Subcutaneous preadipocyte (primary cell): ENCODE measurements at places on chromosomes 4 and X. TPM values are rescaled to one million over a fixed set of nuclear protein-coding genes. Genes with fewer than 3 reads are reported as not detected.

ATP1B4 gene
- total RNA-seq = not detected in 2 replicates

GLRA2 gene
- not detected in 2 replicates for total RNA-seq

NR0B1 gene
- 1.2 and 8.5 TPM in 2 replicates for total RNA-seq

HSFX1 gene
- 0.59 and 0.73 TPM in 2 replicates for total RNA-seq

ZNF185 gene
- total RNA-seq = 1.1 and 1.4 TPM in 2 replicates

COX7B2 gene
- not detected in 2 replicates for total RNA-seq

RHOH gene
- total RNA-seq = 0.20 TPM in 1 of 2 replicates, not detected in the other

CCDC120 gene
- total RNA-seq = 0.37 and 0.39 TPM in 2 replicates

F8A3 gene
- 1.8 and 2.2 TPM in 2 replicates for total RNA-seq

CSAG3 gene
- total RNA-seq = not detected in 2 replicates

AFF2 gene
- under 0.01 and 0.37 TPM in 2 replicates for total RNA-seq

CXCL10 gene
- under 0.01 TPM in 1 of 2 replicates, not detected in the other for total RNA-seq

WAS gene
- under 0.01 and 0.20 TPM in 2 replicates for total RNA-seq

WDR17 gene
- 1.8 and 3.3 TPM in 2 replicates for total RNA-seq

RTL9 gene
- total RNA-seq = 0.39 and 0.73 TPM in 2 replicates

VEGFC gene
- total RNA-seq = 11.8 and 24.8 TPM in 2 replicates

CLNK gene
- total RNA-seq = not detected in 2 replicates

ANKRD50 gene
- 9.9 and 12.5 TPM in 2 replicates for total RNA-seq

VCX3B gene
- total RNA-seq = not detected in 2 replicates

FAM114A1 gene
- total RNA-seq = 255 and 266 TPM in 2 replicates
